M059J (cell line): ENCODE measurements at places on chromosomes 11 and 22. TPM values are rescaled to one million over a fixed set of nuclear protein-coding genes. Genes with fewer than 3 reads are reported as not detected.

DNA sequence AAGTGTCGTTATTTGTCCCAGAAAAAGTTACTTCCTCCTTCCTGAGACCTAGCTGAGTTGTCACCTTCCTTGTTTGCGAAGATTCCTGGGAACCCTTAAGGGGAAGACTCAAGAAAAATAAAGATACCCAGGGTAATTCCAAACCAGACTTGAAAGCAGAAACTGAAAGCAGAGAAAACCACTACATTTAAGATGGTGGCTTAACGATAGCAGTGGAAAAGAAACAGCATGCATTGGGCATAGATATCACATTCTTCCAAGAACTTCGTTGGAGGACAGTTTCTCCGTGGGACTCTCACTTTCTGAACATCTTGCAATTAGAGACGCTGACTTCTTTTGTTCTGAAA, 89.1 kb downstream of the FAM76B start:
- no peak for DNase-seq

- DNase-seq = no peak
Observed at GRCh38 chr11:81596704-81597103, 1137.0 kb downstream of the FAM181B start.

GRCh38 chr11:13763341-13763740, 94.9 kb downstream of the FAR1 start:
- DNase-seq = no peak

- DNase-seq = peak; percentile 64
Observed at GRCh38 chr22:32842486-32842885, 41.0 kb downstream of the TIMP3 start.

DNA sequence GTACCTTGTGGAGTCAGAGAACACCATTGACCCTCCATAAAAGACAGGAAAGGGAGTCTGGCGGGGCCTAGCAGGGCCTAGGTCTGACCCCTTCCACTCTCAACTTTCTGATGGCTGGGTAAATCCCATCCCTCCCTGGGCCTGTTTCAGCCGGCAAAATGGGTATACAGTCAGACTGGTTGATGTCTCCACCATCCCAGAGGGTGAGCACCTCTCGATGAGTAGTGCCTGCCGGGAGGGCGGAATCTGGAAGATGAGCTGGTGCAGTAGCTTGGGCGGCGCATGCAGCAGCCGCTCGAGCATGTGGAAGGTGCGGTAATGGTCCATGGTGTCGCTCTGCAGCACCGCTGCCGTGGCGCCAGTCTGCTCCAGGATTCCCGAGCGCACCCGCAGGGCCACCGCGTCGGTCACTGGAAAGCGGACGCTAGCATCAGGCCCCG, 528 bp downstream of the FIBP start:
- DNase-seq = no peak

Gene SPINDOC
- total RNA-seq = 15.3 and 28.2 TPM in 2 replicates

Gene GLYAT
- total RNA-seq = not detected in 2 replicates

Gene FAM180B
- not detected in 2 replicates for total RNA-seq
